Activated CD8-positive, alpha-beta memory T cell treated with anti-CD3 and anti-CD28 coated beads, Interleukin-2, amount 50 U/mL, for 4 hours (primary cell): ENCODE measurements at places on chromosomes 11 and 22.

DNA sequence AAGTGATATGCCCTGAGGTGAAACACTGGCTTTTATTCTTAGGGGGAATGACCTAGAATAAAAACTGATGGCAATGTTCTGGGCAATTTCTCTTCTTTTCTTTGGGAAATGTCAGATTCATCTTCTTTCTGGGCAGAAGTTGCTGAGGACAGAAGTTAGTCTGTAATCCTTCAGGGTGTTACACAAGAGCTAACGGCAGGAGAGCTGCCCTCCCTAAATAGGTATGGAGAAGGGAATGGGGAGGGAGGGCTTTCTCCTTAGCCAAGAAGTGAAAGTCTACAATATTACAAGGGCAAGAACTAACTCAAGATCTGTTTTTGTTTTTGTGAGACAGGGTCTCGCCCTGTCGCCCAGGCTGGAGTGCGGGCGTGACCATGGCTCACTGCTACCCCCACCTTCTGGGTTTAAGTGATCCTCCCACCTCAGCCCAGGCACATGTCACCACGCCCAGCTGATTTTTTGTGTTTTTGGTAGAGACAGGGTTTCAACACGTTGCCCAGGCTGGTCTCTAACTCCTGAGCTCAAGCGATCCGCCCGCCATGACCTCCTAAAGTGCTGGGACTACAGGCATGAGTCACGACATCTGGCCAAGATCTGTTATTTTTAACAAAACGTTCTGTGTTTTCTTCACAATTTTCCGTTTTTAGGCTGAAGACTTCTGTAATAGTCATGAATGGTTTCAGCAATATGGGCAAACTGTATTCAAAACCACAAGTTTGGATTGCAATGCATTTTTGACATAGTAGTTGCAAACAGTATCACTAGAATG is 7.2 kb downstream of the PIWIL4 start:
- no peak for DNase-seq

DNA sequence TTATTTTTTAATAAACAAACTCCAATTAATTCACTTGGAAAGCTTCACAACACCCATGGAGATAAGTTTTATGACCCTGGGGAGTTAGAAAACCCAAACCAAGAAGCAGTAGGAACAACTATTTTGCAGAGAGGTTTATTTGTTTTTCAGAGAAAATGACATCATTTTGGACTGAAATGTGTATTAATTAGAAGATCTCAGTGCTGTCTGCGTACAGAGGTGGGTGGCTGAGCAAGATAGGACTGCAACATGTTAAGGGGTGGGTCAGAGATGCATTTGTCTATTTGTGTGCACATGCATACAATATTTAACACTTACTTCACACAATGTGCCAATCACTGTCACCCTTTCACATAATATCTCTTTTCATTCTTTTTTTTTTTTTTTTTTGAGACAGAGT is 1.1 kb downstream of the SCGB1A1 start:
- no peak for DNase-seq

DNA sequence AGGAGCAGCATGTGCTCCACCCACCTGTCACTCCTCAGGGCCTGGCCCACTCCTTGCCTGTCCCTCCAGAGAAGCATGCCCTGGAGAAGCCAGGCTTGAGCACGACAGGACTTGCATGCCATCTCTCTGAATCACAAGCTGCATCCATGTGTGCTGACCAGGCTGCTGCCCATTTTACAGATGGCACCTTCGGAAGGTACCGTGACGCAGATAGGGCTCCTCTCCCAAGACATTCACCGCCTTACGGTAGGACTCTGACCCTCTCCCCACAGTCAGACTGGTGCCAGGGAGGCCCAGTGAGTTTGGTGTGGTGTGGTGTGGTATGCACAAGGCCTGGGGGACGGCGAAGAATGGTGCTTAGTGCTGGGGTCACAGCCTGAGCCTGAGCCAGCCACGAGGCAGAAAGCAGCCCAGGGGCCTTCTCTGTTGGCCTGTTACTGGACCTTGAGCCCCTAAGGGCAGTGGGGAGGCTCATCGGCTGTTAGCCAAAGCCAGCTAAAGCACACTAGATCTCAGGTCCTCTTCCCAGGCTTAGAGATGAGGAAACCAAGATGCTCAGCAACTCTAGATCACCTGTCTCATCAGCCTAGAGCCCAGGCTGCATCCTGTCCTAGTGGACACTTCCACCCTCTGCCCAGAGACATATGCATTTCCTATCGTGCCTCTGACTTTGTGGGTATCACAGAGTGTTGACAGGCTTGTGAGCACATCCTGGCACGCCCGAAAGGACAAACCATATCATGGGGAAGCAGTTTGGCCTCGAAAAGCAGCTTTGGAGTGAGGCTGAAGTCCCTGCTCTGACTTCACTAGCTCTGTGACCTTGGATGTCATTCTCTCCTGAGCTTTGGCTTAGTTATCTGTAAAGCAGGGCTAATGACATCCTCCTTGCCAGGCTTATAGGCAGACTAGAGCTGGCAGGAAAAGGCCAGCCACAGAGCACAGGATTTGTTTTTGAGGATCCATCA is 17.8 kb downstream of the CYB5R2 start:
- DNase-seq, result no peak

DNA sequence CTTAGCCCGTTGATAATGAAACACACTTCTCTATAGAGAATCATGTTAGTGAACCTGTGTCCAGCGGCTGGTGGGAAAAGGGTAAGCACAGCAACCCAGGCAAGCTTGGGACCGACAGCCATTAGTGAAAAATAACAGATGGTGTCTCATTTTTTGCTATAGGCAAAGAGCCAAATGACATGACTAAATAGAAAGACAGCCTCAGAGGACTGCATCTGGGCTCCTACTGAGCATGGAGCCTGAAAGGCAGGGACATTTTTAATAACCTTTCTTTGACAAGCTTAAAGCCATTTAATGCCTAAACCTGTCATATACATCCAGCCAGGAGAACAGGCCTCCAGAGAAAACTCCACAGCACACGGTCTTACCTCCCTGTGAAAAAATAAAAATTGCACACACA is 67.0 kb downstream of the FANCF start:
- DNase-seq, result no peak

- no peak for DNase-seq
These were observed 11.7 kb downstream of the MIAT start for GRCh38 chr22:26669060-26669481.
